GM13977 (cell line): ENCODE measurements at places on chromosomes 7 and 10.

DNA sequence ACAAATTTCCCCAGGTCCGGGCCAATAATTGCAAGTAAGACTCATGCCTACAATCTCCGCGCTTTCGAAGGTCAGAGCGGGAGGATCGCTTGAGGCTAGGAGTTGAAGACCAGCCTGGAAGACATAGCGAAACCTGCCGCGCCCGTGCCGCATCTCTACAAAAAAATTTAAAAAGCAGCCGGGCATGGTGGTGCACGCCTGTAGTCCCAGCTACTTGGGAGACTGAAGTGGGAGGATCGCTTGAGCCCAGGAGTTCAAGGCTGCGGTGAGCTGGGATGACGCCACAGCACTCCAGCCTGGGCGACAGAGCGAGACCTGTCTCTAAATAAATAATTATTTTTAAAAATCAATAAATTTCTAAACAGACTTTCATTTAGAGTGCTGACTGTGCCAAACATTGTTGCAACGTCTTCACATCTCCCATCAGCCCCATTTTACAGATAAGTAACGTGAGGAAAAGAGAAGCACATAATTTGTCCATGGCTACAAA lies 494 bp upstream of the CFAP43 start:
- DNase-seq: no peak

DNA sequence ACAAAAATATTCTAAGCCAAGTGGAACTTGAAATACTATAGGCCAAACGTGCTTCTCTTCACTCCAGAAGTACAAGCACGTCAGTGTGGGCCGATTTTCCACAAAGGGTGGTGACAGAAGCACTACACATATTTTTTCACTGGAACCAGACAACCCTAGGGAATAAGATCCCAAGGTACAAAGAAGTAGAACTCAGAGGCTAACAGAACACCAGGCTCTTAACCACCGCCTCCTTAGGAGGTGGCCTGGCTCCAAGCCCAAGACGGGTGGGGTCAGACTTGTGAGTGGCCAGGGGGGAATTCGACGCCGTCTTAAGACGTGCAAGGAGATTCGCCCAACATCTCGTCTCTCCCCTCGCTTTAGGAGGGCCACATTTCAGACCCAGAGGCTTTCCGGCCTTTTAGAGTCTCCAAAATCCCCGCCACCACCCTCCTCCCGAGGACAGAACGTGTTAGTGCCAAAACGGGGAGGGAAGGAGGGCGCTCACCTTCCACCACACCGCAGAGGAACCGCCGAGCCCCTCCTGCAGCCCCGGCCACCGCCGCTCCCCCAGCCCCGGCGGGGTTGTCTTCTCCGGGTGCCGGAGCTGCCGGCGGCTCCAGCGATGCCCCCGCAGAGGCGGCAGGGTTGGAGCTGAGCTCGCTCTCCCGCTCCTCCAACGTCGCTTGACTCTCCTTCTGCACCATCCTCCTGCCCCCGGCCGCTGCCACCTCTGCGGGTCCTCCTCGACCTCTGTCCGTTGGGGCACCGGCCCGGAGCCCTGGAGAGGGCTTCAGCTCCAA lies 716 bp downstream of the OGA start:
- peak; percentile 45 for DNase-seq

- DNase-seq: no peak
Measured at GRCh38 chr7:13411636-13412035, 577.8 kb downstream of the ETV1 start.

- DNase-seq: no peak
Measured at GRCh38 chr7:106737202-106737562, 76.2 kb upstream of the CCDC71L start.

GRCh38 chr10:29199941-29200679 lies 88.8 kb upstream of the LYZL1 start:
- DNase-seq: no peak

- DNase-seq: no peak
Measured at GRCh38 chr7:1931256-1931950, 261.3 kb downstream of the ELFN1 start.

GRCh38 chr10:5735119-5735518 lies 50.5 kb downstream of the TASOR2 start:
- DNase-seq: no peak
